H9 (cell line): ENCODE measurements at places on chromosomes 7 and 10. TPM values are rescaled to one million over a fixed set of nuclear protein-coding genes. Genes with fewer than 3 reads are reported as not detected.

DNA sequence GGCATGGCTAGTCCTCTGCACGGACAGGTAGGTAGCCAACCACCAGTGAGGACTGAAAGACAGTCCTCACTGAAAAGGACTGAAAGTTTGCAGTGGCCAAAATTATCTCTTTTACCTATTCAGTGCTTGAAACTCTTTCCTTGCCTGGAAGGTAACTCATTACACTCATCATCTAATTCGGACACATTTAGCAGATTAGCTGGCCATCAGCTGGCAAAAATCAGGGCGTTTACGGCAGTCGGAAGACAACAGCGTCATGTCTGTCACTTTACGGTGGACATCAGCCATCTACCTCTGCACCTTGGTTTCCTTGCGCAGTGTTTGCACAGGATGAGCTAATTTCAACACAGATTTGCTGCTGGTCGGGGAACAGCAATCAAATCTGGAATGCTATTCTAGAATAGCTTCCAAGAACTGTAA lies 740 bp downstream of the ANXA7 start:
- no peaks in the 10 kb centered on the region for H3K4me1 ChIP-seq
- H3K27me3 ChIP-seq = no peaks in the 10 kb centered on the region
- DNase-seq = peak; percentile 53

- H3K36me3 ChIP-seq = peaks cover 24% of the 10 kb centered on the region
- no peaks in the 10 kb centered on the region; the same call in 1 of the 2 replicates for H3K4me1 ChIP-seq
- no peak overlapping the region for H3K27ac ChIP-seq
These were observed 5.7 kb downstream of the LRRC20 start for GRCh38 chr10:70376436-70377378.

DNA sequence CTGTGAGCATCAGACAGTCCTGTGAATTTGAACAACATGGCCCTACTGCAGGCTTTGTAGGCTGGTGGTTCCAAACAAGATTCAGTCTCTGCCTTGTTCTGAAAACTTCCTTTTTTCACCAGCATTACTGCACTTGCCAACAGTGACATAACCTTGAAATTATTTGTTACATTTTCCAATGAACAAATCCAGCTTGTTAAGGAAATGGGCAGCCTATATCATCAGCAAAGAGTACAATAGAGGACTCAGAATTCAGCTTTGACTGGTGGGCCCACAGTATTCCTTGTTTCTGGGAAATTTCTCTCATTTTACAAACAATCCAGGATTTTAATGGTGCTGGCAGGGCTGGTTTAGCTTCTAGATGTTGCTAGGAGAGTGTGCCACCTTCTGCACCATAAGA lies 703.7 kb upstream of the FZD8 start:
- H3K4me3 ChIP-seq = no peak overlapping the region
- H3K36me3 ChIP-seq = no peaks in the 10 kb centered on the region
- no peak for DNase-seq
- H3K27me3 ChIP-seq = no peaks in the 10 kb centered on the region

DNA sequence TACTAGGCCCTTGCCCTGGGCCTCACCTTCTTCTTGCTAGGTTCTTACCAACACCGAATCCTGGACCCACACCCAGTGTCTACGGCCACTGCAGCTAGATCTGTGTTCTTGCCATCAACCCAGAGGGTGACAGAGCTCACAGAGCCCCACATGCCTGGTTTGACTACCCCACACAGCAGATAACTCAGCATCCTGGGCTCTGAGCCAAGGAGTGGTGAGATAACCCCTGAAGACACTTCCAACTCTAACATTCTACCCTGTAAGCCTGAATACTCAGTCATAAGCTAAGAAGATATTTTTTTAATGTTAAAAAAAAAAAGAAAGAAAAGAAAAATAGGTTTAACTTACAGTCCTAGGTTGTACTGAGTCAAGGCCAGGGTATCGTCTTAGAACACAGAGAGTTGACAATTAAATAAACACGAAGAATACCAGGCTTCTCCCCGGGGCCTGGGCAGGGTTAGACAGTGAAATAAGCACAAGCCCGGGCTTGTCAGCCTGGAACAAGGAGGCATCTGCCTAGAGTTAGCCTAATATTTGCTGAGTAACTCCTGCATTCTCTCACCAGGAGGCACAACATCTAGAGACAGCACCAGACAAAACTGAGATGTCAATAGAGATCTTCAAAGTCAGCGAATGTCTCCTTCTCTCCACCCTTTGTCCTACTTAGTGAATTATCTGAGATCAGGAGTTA lies 556.5 kb upstream of the LRRN3 start:
- DNase-seq = no peak
- H3K27me3 ChIP-seq = no peaks in the 10 kb centered on the region
- no peaks in the 10 kb centered on the region for H3K36me3 ChIP-seq
- H3K4me3 ChIP-seq = no peak overlapping the region
- H3K4me1 ChIP-seq = no peaks in the 10 kb centered on the region

DNA sequence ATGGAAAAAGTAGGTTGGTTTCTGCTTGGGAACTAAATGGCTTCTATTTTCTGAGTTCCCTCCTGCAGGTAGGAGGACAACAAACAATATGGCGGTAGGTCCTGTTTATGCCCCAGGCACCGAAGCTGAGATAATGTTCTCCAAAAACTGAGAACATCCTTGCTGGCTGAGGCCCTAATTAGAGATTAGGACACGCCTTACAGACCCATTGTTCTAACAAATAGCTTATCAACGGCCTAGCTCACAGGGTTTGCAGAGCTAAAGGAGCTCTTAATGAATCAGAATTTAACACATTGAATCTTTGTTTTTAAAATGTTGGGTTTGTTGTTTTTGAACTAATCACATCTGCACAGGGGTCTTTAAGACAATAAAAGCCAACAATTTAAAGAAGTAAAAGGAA lies 37.0 kb downstream of the HTR5A start:
- H3K27ac ChIP-seq = no peak overlapping the region
- no peaks in the 10 kb centered on the region for H3K36me3 ChIP-seq
- no peak for DNase-seq
- H3K4me3 ChIP-seq = no peak overlapping the region
- H3K4me1 ChIP-seq = peaks cover 2% of the 10 kb centered on the region; the same call in 1 of the 2 replicates
- H3K27me3 ChIP-seq = no peaks in the 10 kb centered on the region; the same call in none of the 2 replicates

GRCh38 chr10:6292741-6293151 lies 90.0 kb downstream of the PFKFB3 start:
- H3K4me3 ChIP-seq = no peak overlapping the region
- DNase-seq = no peak
- H3K4me1 ChIP-seq = no peaks in the 10 kb centered on the region

DNA sequence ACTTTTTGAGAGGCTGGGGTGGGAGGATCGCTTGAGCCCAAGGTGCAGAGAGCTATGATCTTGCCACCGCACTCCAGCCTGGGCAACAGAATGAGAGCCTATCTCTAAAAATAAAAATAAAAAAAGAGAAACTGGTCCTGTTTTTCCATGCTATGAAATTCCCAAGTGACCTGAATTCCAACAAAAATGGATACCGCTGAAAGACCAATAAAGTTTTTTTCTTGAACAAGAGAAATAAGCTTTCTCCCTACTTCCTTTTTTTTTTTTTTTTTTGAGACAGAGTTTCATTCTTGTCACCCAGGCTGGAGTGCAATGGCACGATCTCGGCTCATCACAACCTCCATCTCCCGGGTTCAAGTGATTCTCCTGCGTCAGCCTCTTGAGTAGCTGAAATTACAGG lies 12.5 kb upstream of the SEPHS1 start:
- no peak overlapping the region for H3K4me3 ChIP-seq
- H3K27me3 ChIP-seq = no peaks in the 10 kb centered on the region
- H3K4me1 ChIP-seq = no peaks in the 10 kb centered on the region; the same call in 1 of the 2 replicates
- no peaks in the 10 kb centered on the region for H3K36me3 ChIP-seq

DNA sequence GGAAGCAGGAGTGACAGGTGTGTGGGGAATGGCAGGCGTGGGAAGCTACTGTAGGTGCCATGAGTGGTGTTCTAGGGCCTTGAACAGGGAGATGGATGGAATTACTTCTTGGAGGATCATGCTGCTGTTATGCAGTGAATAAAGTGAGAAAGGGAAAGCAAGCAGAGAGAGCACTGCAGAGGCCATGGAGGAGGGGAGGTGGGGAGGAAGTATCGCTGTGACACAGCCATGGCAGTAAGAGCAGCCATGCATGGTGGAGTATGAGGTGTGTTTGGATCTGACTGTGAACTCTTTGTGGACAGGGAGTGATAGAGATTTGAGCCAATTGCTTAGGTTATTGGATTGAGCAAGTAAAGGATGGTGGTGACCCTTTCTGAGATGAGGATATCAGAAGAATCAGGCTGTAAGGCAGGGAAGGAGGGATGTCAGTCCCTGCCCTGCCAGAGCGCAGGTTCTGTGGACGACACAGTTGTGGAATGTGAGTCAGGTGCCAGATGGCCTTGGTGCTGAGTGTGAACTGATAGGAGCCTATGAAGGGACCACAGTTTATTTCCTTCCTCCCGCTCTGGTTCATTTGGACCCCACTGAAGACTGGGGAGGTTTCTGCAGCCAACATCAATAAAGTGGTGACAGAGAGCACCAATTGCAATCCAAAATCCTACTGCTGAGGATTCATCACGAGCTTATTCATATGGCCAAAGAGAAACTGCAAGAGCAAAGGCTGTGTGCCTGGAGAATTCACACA lies 105.5 kb upstream of the TMEM72 start:
- DNase-seq = no peak
- peaks cover 12% of the 10 kb centered on the region for H3K36me3 ChIP-seq
- no peaks in the 10 kb centered on the region; the same call in 1 of the 2 replicates for H3K4me1 ChIP-seq
- no peaks in the 10 kb centered on the region for H3K27me3 ChIP-seq
- no peak overlapping the region for H3K27ac ChIP-seq

DNA sequence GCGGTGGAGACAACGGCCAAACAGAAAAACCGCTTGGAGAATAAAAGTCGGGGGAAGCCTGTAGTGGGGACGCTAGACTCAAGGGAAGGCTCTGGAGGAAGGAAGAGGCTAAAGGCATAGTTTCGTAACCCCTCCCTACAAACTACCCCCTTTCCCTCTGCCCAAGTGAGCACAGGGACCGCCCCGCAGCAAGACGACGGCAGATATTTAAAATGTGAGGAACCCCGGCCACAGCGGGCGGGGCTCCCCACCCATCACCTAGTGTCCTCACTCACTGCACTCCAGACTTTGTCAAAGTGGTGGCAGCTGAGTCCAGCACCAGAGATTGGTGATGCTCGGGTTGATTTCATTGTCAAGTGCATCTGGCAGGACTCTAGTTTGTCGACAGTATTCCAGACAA lies 69.1 kb downstream of the PRKAG2 start:
- H3K27ac ChIP-seq = no peak overlapping the region
- H3K36me3 ChIP-seq = no peaks in the 10 kb centered on the region
- no peak for DNase-seq
- H3K27me3 ChIP-seq = no peaks in the 10 kb centered on the region
- no peak overlapping the region for H3K4me3 ChIP-seq
- no peaks in the 10 kb centered on the region for H3K4me1 ChIP-seq

GRCh38 chr10:72337039-72337629 lies 17.6 kb downstream of the DNAJB12 start:
- peak; percentile 73 for DNase-seq
- no peak overlapping the region for H3K27ac ChIP-seq

DNA sequence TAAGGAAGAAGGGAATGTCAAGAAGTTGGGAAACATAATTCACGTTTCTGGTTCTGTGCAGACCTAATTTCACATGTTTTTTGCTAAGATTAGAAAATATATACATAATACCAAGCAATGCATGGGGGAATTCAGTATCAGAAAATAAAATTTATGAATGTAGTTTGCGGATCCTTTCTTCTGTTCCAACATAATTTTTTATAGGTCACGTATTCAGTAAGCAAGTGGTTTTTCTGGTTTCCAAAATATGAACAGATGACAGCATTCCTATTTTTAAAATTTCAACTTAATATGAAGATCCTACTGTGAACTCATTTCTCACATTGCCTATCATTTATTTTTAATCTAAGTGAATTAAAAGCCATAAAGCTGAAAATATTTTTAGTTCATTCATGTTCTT lies 560.0 kb upstream of the NRG3 start:
- H3K27ac ChIP-seq = no peak overlapping the region
- no peaks in the 10 kb centered on the region for H3K36me3 ChIP-seq
- no peaks in the 10 kb centered on the region for H3K27me3 ChIP-seq
- H3K4me1 ChIP-seq = no peaks in the 10 kb centered on the region

DNA sequence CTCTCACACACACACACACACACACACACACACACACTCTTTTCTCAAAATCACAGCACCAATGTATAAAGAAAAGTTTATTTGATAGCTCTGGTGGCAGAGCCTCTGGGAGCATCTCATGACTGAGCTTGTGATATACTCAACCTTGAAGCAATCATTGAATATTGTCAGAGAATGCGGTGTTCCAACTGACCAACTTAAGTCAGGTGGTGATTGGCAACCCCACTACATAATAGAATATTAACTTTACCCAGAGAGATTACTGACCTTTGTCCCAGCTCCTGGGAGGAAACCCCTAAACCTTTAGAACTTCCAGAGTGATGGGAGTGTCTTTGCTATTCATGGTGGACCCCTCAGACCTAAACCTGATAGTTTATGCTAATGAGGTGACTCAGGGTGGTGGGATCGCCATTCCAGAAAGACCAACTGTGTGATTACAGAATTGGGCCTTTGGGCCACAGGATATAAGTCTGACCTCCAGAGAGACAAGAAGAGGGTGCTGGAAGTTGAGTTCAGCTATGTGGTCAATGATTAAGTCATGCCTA lies 143.1 kb downstream of the OTUD1 start:
- H3K27me3 ChIP-seq = no peaks in the 10 kb centered on the region
- no peaks in the 10 kb centered on the region for H3K4me1 ChIP-seq

GRCh38 chr10:132827423-132827789 lies 41.5 kb upstream of the NKX6-2 start:
- H3K36me3 ChIP-seq = peaks cover 3% of the 10 kb centered on the region
- H3K4me3 ChIP-seq = no peak overlapping the region
- H3K27ac ChIP-seq = no peak overlapping the region
- H3K4me1 ChIP-seq = no peaks in the 10 kb centered on the region

- H3K36me3 ChIP-seq = no peaks in the 10 kb centered on the region
- H3K27ac ChIP-seq = no peak overlapping the region
- no peak overlapping the region for H3K4me3 ChIP-seq
- peaks cover 7% of the 10 kb centered on the region for H3K4me1 ChIP-seq
- no peak for DNase-seq
- H3K27me3 ChIP-seq = no peaks in the 10 kb centered on the region
These were observed 4.4 kb upstream of the LRRN3 start for GRCh38 chr7:111086532-111086931.

DNA sequence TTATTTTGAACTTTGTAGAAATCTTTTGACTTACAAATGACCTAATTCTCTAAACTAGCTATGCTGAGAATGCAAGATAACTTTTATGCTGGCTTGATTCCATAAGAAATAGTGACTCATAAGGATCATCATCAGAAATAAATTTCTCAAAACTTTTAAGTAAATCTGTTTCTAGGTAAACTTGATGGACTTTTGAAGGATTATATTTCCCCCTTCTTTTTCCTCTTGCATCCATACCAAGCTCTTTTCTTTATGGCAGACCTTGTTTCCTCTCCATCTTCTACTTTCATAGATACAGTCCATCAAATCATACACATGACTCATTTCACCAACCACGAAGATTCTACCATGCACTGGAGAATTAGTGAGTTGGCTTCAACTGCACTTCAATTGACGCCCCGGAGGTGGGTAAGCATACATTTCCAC lies 336.3 kb downstream of the KCNMA1 start:
- no peaks in the 10 kb centered on the region for H3K4me1 ChIP-seq
- H3K27me3 ChIP-seq = no peaks in the 10 kb centered on the region
- H3K4me3 ChIP-seq = no peak overlapping the region
- no peaks in the 10 kb centered on the region for H3K36me3 ChIP-seq
- no peak for DNase-seq

BLNK gene
- not detected in 2 replicates for total RNA-seq

EBF3 gene
- 0.04 and 0.22 TPM in 2 replicates for total RNA-seq

GIMAP8 gene
- total RNA-seq = not detected in 2 replicates

TMEM184A gene
- 1.3 and 1.5 TPM in 2 replicates for total RNA-seq
